ENCODE measurements at places on chromosomes 5 and 9.

DNA sequence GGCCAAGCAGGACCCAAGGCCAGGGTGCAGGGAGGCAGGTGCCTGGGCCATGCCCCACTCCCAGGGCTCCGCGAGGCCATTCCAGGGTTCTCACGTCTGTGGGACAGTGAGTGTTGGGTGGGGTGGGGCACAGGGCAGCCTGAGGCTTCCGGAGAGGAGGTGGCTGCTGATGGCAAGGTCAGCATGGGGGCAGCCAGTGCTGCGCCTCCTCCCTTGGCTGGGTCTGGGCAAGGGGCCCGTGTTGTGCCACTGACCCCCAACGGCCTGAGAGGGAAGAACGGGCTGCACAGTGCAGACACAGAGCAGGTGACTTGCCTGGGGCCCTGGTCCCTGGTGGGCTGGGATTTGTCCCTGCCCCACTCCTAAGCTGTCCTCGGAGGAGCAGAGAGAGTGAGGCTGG lies 82.1 kb downstream of the RXRA start:
- DNase-seq, result no peak

DNA sequence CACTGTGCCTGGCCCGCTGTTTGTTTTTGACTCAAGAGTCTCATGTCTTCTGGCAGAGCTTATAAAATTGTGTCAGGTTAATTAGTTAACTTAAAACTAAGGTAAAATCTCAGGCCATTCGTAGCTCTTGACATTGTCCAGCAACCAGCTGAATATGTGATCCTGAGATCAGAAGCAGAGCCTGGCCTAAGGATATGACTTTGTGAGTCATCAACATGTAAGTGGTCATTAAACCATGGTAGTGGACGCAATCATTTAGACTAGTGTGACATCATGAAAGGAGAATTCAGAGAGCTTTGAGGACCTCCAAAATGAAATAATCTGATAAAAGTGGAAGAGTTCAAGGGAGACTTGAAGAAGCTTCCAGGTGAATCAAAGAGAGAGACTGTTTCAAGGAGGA lies 23.3 kb downstream of the SPZ1 start:
- no peak for DNase-seq

DNA sequence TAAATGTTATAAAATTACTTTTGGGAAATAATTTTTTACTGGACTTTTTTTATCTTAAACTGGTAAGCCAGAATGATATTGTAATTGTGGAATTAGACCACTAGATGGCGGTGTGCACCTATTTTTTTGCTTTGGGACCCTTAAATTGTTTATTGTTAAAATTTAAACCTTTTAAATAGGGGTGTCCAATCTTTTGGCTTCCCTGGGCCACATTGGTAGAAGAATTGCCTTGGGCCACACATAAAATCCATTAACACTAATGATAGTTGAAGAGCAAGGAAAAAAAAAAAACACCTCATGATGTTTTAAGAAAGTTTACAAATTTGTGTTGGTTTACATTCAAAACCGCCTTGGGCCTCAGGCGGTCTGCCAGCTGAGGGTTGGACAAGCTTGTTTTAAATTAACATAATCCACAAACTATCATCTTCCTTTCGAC lies 28.4 kb upstream of the GADD45G start:
- DNase-seq, result no peak

DNA sequence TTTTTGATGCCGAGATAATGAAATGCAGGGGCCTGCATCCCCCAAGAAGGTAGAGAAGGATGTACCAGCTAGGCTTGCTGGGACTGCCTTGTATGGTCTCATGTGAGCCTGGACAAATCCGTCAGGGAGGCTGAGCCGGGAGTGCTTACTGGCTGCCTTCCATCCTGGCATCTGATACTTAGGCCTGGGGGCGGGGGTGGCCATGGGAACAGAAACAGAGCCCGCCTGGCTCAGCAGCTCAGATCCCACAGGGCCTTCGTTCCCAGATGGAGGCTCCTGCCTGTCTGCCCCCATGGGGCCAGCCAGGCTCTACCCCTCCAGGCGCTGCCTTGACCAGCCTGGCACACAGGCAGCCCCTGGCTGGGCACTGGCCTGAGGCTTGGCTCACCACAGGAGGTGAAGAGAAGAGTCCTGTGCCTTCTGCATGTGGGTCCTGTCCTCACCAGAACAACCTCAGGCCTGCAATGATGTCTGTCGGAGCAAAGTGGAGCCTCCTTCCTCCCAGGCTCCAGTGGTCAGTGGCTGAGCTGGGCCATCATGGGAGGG lies 10.5 kb upstream of the SPATA31E1 start:
- no peak for DNase-seq

- DNase-seq, result no peak
Observed at GRCh38 chr9:121452085-121452484, 47.6 kb downstream of the GGTA1 start.

GRCh38 chr5:56699538-56699937 lies 115.8 kb upstream of the MAP3K1 start:
- no peak for DNase-seq

GRCh38 chr5:9838916-9839315 lies 208.8 kb upstream of the TAS2R1 start:
- DNase-seq, result no peak

DNA sequence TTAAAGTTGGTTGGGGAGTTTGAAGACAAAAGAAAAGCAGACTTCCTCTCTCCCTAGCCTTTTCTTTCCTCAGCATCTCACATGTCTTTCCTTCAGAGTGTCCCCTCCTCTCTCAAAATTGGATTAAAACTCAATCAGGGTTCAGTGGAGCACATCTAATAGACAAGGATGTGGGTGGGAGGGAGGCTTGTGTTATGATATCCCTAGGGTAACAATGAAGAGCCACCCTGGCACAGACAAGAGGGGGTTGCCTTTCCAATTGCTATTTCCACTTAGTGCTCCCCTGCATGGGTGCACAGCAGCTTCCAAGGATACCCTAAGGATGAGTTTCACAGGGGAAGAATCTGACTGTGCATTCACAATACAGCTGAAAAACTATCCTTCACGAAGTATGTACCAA lies 585.2 kb upstream of the C9orf72 start:
- DNase-seq, result no peak

DNA sequence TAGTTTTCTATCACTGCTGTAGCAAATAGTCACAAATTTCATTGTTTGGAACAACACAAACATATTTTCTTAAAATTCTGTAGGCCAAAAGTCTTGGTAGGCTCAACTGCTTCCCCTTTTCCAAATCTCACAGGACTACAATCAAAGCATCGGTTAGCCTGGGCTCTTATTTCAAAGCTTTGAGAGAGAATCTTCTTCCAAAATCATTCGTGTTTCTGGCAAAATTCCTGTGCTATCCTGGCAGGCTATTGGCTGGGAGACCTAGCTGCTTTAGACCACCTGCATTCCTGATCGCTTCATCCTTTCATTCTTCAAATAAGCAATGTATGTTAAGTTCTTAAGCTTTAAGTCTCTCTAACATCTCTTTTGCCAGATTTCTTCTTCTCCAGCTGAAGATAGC lies 629.8 kb upstream of the CDH18 start:
- DNase-seq, result no peak

DNA sequence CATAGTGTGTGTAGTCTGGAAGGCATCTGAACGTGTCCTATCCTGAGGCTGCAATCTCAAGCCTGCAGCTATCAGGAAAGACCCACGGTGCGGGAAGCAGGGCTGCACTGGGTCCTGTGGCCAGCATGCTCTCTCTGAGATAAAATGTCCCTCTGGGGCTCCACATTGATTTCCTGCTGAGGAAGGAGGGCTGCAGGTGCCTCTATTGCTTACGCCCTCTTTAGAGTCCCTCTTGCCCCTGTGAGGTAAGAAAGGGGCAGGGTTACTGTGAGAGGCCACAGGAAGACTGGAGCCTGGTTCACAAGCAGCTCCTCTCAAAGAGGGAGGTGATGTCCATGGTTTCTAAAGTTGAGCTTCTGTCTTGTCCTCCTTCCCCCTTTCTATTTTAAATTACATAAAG lies 299.9 kb upstream of the RFX3 start:
- no peak for DNase-seq

DNA sequence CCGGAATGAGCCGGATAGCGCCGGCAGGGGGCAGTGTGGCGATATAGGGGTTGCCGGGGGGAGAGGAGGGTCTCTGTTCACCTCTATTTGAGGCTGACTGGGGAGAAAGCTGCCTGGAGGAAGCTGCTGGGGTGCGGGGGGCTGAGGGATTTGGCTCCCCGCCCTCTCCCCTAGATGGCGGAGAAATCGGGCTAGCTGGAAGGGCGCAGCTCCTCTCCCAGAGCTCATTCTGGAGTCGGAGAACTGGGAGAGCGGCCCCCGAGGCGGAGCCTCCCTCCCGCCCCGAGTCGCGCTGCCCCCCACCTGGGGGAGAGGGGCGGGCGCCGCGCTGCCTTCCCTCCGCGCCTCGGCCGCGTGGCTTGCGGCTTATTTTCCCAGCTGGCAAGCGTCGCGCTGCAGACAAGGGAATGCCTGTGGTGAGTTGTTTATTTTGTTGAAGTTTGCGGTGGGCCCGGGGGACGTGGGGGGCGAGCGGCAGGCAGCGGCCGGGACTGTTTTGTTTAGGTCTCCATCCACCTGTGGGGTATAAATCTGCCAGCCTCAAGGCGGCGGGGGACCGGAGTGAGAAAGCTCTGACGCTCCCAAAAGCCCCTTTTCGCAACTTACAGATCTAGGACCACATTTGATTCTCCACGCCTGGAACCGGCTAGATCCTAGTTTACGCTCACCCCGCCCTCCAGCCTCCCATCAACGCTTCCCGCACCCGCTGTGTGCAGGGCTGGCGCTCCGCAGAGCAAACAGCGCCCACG lies 4.1 kb upstream of the RGMB start:
- DNase-seq, result peak; percentile 70

DNA sequence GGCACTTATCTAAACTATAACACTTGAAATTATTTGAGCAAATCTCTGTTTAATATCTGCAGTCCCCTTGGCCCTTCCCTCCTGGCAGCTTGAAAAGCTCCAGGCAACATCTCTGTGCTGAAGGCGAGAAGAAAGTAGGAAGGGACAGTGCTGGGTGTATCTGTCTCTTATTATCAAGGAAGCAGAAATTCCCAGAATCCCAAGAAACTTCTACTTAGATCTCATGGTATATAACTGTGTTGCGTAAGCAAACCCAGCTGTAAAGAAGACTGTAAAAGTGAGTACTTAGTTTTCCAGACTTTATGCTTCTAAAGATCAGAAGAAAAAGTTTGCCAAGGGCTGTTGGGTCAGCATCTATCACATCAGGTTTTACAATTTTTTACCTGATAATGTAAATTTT lies 1869.8 kb downstream of the MAT2B start:
- no peak for DNase-seq

DNA sequence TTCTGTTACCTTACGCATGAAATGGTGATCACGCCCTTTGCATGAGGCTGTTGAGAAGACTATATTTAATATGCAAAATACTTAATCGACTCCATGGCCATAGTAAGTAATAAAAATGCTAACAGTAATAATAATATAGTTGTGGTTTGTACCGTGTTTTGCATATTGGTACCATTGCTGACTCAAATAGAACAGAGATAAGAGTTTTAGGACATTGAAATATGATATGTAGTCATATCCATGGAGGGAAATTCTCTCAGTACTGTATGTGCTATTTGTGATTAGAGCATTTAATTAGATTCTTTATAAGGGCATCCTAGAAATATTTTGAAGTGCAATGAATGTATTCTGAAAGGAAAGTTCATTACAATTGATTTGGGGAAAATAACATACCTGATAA lies 41.9 kb downstream of the CFAP90 start:
- no peak for DNase-seq

DNA sequence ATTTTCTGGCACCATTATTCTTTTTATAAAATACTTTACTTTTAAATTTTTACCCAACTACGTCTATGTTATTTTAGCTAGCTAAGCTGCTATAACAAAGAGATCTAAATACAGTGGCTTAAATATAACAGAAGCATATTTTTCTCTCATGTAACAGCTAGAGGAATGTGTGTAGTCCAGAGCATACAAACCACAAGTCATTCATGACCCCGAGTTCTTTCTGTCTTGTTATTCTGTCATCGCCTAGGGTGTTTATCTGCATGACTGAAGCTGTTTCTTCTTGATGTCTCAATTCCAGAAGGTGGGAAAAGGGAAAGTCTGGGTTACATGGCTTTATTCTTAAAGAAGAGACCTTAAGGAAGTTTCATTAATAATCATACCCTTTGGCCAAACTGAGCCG lies 136.9 kb upstream of the RFX3 start:
- no peak for DNase-seq

DNA sequence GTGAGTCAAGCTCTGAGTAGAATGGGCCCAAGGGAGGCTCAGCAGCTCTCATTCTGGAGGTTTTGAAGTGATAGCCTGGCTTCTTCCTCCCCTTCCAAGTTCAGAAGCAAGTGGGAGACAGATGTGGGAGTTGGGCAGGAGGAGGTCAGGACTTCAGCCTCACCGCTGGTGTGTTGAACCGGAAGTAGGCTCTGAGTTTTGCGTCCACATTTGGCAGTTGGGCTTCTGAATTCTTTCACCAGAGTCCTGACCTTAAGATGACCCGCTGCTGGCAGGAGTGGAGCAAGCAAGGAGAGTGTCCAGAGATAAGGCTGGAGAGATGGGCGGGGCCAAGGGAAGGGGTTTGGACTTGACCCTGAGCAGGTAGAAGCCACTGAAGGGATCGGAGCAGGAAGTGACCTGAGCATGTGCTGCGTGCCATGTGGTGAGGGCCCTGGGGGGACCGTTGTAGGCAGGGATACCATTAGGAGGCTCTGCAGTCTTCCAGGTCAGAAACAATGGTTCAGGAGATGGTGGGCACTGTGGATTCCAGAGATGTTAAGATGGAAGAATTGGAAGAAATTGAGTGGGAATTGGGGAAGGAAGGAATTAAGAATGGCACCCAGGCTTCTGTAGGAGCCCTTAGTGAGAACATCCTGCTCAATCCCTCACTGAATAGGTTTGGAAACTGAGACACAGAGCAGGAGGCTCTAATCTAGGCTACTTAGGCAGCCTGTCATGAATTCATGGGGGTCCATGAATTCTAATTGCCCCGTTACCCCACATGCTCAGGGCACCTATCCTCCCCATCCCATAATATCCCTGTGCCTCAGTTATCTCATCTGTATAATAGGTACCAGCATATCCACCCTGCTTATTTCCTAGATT lies 25.9 kb downstream of the GALNT12 start:
- DNase-seq, result no peak

GRCh38 chr9:27990524-27990923 lies 417.2 kb upstream of the C9orf72 start:
- no peak for DNase-seq

- DNase-seq, result no peak
Observed at GRCh38 chr5:72871366-72872024, 55.0 kb downstream of the TNPO1 start.

DNA sequence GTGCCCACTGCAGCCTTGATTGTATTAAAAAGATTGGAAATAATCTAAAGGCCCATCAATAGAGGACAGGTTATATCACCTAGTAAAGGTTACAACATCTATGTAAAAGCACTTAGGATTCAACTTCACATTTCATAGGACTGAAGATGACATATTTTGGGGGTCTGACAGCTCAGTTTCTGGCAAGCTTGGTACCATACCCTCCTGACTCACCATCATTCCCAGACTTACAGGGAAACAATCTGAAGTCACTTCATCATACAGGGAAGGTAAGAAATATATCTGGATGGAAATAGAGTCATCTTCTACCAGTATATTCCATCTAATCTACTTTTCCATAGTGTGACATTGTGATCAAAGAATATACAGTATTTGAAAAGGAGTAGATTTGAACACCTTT lies 28.8 kb upstream of the DAB2 start:
- no peak for DNase-seq

GRCh38 chr9:105047742-105048041 lies 119.7 kb upstream of the ABCA1 start:
- no peak for DNase-seq

GRCh38 chr5:121257621-121258020 lies 594.1 kb upstream of the FTMT start:
- DNase-seq, result no peak

Measured in activated naive CD8-positive, alpha-beta T cell treated with anti-CD3 and anti-CD28 coated beads, Interleukin-2, amount 10 ng/mL, durations not matched to agents 7 days and 5 days (primary cell).